ENCODE measurements at places on chromosomes 4 and X.

- DNase-seq: no peak
Observed at GRCh38 chr4:85701861-85702321, 226.9 kb downstream of the ARHGAP24 start.

GRCh38 chr4:56450342-56450741, 14.3 kb downstream of the PAICS start:
- no peak for DNase-seq

GRCh38 chr4:125891597-125892258, 577.0 kb downstream of the FAT4 start:
- DNase-seq: no peak

GRCh38 chr4:120922381-120923206, at the start of gene PRDM5:
TSS of gene PRDM5 (minus strand) at chr4:120922726. CDS start at chr4:120922608, 118 bp downstream.
- peak; percentile 40 for DNase-seq

GRCh38 chr4:174582463-174582862, 60.2 kb upstream of the HPGD start:
- no peak for DNase-seq

DNA sequence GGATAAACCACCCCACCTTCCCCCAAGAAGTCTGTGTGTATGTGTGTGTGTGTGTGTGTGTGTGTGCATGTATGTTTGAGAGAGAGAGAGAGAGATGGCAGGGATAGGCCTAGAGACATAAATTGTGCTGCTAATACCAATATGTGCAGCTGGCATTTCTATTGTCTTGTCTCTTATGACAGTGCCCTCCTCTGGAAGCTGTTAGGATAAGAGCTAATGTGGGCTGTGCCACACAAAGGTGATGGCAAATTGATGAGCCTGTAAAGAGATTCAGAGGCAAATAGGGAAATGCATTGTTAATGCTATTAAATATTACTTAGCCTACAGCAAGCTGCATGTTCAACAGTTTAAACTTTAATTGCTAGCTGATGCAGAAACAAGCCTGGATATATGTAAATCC, 332.0 kb downstream of the NKX6-1 start:
- DNase-seq: no peak

GRCh38 chr4:157600583-157600982, 380.1 kb downstream of the GRIA2 start:
- no peak for DNase-seq

DNA sequence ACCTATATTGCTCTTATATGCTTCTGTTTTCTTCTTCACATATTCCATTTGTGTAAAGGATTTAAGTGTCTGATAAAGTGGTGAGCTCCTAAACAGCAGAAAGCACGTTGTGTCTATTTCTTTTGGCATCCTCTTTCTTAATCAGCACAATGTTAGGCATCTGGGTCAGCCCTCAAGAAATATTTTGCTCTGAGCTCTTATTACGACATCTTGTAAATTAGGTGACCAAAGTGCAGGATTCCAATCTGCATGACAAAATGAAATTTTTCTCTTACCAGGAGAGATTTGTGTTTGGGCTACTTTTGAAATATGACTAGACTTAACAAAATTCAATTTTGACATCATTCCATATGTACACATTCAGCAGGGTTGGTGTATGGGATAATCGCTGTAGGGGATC, 210.0 kb upstream of the IGFBP7 start:
- no peak for DNase-seq

GRCh38 chr4:122453384-122453995, 3.0 kb downstream of the IL2 start:
- no peak for DNase-seq

- DNase-seq: no peak
Observed at GRCh38 chrX:18542131-18542530, 116.7 kb downstream of the CDKL5 start.

DNA sequence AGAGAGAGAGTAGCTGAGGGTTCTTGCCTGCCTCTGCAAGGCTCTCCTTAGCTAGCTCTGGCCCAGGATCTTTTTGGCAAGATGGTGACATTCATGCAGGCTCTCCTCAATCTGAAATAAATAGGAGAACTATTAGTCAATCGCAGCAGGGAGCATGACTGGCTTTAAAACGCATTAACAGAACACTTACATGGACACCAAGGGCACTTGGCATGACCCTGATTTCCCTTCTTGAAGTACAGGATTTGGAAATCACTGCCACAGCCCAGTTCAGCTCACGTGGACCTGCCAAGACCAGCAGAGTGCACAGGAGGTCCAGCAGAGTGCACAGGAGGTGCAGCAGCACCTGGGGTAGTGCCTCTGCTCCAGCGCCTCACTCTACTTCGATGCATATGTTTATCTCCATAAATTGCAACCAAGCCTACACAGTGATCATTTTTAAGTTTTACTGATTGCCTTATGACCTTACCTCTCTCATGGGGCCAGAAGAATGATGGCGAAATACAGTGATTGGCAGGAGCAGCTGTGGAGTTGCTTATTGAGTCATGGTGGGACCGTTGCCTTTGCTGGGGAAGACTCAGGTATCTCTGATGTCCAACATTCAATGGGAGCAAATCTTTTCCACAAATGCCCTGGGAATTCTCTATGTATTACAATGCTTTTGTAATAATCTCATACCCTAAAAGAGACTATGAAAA, 122.4 kb downstream of the SYNPO2 start:
- DNase-seq: no peak

- no peak for DNase-seq
Observed at GRCh38 chrX:8721536-8721935, 10.4 kb downstream of the ANOS1 start.

DNA sequence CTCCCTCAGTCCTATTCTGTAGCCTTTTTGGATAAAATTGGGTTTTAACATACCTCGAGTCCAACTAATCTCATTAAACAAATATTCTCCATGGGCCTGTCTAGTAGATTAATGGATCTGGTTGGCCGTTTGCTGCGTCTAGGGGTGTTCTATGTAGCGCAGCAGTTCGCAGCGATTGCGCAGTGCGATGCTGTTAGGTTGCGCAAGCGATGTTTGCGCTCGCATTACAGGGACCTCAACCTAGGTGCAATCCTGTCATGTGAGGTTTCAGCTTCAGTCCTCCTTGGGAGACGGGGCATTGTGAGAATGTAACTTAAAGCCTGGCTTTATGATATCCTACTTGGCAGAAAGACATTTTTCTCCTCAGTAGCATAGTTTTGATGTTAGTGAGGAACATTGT, 14.0 kb downstream of the OGT start:
- DNase-seq: no peak

DNA sequence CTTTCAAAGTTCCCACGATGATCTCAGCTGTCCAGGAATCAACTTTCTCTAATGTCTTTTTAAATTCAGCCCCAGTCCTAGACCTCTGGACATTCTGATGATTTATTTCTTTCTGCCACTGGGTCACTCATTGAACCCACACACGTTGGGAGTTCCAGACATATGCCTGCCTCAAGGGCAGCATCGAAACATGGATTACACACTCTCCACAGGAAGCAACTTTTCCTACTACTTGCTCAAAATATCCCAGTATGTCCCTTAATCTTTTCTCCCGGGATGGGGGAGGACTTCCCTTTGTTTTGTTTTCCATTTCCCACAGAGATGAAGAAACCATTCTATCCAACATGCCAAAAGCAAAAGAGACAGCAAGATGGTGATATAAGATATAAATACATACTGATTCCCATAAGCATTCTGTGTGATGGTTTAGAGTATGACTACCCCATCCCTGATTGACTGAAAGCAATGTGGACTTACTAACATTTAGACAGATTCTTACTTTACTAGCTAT, 79.8 kb upstream of the PPARGC1A start:
- no peak for DNase-seq

DNA sequence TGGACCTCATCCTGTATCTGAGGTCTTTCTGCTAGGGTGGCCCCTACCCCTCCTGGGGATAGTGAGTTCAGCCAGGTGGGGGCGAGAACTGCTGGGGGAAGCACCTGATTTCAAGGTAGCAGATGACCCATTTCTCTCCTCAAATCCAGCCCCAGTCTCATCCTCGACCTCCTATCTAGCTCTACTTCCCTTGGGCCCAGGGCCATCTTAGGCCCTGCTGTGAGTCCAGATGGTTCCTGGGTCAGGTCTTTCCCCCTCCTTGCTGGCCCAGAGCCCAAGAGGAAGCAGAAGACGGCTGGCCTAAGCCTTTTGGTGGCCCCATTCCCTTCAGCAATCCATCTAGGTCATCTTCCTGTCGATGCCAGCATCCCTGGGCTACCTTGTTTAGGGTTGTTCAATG, 3.3 kb downstream of the CDK16 start:
- no peak for DNase-seq

DNA sequence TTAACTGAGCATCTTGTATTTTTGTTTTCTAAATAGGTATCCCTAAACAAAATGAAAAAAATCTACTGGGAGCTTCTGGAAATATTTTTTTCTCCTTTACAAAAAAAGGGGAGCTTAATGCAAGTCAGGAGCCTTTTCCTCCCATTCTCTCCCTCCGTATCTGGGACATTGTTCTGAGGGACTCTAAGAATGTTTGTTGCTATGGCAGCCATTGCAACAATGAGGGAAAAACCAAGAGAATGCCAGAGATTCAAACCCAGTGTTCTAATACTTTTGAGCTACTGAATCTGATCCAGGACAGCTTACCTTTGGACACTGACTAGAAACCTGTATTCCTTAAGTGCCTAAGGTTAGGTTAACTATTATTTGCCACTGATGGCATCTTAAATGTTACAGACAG, 485.7 kb upstream of the HS3ST1 start:
- no peak for DNase-seq

GRCh38 chr4:162865102-162865501, 301.6 kb downstream of the NAF1 start:
- DNase-seq: no peak

GRCh38 chr4:6502747-6503465, 30.5 kb upstream of the PPP2R2C start:
- DNase-seq: no peak

DNA sequence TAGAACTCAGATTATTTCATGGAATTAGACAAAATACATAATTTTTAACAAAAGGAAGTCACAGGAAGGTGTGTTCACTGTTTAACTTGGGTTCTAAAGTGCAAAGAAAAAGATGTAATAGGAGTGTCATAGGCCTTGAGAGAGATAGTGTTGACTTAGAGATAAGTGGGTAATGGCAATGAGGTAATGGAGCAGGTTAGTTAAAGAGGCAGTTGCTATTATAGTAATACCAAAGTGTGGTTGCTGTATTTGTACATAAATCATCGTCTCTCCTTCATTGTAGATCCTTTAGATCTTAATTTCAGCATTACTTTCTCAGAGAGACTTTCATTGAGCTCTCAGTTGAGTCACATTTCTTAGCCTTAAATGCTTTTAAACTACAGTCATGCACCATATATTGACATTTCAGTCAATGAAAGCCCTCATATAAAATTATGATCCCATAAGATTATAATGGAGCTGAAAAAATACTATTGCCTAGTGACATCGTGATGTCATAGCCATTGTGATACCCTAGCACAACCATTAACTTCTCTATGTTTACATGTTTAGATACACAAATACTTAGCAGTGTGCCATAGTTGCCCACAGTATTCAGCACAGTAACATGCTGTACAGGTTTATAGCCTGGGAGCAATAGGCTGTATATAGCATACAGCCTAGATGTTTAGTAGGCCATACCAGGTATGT, 245.4 kb downstream of the ADGRL3 start:
- no peak for DNase-seq

DNA sequence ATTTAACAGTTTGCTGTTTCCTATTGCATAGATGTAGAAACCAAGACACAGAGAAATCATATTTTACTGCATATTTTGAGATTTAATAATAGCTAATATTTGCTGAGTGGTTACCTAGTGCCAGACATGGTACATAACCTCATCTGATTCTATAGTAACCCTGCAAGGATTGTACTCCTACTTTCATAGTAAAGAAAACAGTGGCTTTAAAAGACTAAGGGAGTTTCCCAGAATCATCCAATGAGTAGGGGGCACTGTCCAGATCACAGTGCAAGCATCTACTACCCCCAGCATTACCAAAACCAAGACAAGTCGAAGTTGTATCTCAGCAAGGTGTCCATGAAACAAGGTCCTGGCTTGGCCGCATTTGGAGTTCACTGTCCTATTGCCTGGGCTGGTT, 224.5 kb upstream of the TENM3 start:
- DNase-seq: no peak

DNA sequence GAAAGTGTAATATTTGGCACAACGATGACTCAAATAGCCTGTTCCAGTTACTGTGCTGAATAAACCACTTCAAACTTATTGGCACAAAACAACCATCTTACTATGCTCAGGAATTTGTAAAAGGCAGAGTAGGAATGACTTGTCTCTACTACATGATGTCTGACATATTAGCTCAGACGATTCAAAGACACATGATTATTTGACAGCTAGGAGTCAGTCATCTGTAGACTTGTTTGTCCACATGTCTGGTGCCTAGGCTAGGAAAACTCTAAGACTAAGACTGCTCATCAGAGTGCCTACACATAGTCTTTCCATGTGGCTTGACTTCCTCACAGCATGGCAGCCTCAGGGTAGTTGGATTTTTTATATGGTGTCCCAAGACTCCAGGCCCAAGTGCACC, 154.5 kb downstream of the FANCB start:
- DNase-seq: no peak

- DNase-seq: no peak
Observed at GRCh38 chr4:20418861-20419451, 167.3 kb downstream of the SLIT2 start.

- DNase-seq: no peak
Observed at GRCh38 chr4:150082241-150082640, 4.0 kb downstream of the DCLK2 start.

GRCh38 chr4:100582146-100582545, 64.3 kb upstream of the EMCN start:
- no peak for DNase-seq

GRCh38 chr4:186190581-186191199, 677 bp upstream of the CYP4V2 start:
- DNase-seq: peak; percentile 52

DNA sequence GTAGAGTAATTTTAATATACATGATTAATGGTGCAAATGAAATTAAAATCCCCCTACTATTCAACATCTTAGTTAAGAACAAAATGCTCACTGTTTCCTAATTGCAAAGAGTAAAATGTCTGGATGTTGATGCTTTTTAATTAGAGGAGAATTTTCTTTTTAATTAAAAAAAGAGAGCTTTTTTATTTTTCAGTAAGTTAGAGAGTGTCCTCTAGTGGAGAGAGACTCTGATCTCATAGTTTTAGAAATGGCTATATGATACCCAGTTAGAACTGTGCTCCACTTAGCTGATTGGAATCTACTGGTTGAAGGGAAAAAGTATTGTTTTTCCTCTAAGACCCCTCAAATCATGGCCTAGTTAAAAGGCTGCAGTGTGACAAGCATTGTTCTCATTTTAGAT, 312.0 kb upstream of the MAGEB2 start:
- DNase-seq: no peak

- DNase-seq: no peak
Observed at GRCh38 chr4:40520533-40520932, 109.1 kb downstream of the RBM47 start.

GRCh38 chrX:108123591-108124366, 32.2 kb downstream of the ATG4A start:
- DNase-seq: no peak
